ENCODE measurements at places on chromosomes 6 and 20.

- no peak for DNase-seq
Measured at GRCh38 chr6:79232696-79233462, 1.6 kb downstream of the HMGN3 start.

DNA sequence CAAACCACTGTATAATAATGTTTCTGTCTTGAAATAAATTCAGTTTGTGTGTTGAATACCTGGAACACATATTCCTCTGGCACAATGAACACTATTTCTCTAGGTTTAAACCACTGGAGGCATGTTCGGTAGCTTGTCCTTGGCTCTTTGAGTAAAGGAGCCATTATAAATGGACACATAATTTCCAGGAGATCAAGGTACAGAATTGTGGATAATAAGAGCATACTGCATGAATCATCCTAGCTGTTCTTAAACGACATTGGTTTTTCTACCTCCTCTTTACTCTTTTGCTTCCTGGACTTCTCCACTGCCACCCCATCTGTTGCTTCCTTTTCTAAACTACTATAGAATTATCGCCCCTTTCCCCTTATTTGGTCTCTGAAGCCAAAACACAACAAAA lies 1.2 kb downstream of the CENPW start:
- DNase-seq = no peak

- no peak for DNase-seq
Measured at GRCh38 chr20:24989162-24989561, 3.4 kb downstream of the APMAP start.

GRCh38 chr20:1467355-1468116 lies 887 bp upstream of the NSFL1C start:
- peak; percentile 3 for DNase-seq

- no peak for DNase-seq
Measured at GRCh38 chr6:2596222-2596621, 154.5 kb downstream of the MYLK4 start.

Measured in cerebellum (tissue), 4 donors.